8988T (cell line): ENCODE measurements at places on chromosomes 7 and 10.

DNA sequence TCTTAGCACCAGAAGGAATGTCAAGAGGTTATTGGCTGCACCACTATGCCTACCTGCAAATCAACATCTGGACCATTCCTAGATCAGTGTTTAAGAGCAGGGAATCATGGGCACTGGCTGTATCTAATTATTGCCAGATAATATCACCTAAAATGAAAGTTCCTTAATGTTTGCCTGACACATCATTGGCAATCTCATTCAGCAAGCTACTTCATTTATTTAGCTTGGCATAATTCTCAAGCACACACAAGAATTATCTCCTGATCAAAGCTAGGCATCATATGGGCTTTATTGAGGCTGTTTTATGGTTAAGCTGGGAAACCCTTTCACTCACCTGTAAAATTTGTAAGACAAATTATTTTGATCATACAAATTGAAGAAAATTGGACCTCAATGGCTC, 581.7 kb downstream of the INHBA start:
- DNase-seq, result no peak

- DNase-seq, result no peak
These were observed 92.5 kb downstream of the ATE1 start for GRCh38 chr10:121835376-121835775.

- peak; percentile 57 for DNase-seq
These were observed 121.6 kb upstream of the ZNF92 start for GRCh38 chr7:65251851-65252620.

- no peak for DNase-seq
These were observed 134.3 kb upstream of the MDFIC start for GRCh38 chr7:114787556-114787955.

DNA sequence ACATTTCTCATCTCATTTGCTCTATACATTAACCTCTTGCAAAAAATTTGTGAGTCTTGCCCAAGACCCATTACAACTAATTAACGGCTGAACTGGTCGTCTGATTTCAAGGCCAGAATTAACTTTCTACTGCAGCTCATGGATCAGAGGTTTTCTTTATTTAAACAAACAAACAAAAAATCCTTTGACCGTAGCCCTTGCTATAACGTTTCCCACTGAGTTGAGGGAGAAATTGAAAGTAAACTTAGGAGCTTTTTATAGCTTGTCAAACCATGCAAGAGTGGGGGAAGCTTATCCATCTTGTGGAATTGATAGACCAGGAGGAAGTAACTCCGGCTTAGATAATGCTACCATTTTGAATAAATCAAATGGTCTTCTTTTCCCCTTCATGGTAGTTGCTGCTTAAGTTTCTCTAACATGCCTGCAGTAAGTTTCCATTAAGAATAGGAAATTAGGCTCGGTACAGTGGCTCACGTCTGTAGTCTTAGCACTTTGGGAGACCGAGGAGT, 3.3 kb downstream of the SRGN start:
- no peak for DNase-seq

DNA sequence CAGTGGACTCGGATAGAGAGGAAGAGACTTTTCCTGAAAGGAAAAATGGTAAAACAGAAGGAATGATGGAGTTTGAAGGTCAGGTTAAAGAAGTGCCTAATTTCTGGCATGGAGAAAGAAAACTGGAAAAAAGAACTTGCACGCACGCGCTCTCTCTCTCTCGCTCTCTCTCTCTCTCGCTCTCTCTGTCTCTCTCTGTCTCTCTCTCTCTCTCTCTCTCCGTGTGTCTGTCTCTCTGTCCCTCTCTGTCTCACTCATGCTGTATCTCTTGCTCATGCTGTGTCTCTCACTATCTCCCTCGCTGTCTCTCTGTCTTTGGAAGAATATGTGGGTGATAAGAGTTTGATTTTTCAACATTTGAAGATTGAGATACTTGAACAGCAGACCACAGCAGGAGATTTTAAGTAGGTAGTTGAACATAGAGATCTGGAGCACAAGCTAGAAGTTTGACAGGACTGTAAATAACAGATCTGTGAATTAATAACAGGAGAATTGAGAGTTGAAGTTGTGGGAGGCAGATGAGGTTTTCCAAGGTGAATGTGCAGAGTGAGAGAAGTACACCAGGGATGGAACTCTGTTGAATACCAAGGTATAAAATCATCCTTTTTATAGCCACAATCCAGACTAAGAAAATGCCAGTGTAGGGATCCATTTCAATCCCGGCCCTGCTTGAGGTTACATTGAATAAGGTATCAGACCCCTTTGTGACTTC, 33.1 kb downstream of the ADD3 start:
- no peak for DNase-seq

- no peak for DNase-seq
These were observed 14.5 kb downstream of the PDGFA start for GRCh38 chr7:505171-505570.

DNA sequence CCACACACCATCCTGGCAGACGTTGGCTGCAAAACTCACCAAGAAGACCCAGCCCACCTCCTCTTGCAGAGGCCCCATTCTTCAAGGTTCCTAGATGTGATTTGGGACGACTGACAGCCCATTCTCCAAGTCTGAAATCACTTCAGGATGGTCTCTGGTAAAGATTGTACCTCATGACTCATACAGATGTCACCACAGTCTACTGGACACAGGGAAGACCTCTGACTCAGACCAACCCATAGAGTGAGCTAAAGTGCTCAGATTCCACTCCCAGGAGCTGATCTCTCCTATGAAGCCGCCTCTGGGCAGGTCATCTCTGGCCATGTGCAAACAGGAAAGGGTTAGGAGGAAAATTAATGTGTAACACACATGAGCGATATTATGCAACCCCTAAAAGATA, 102.4 kb upstream of the VWC2 start:
- DNase-seq, result no peak

DNA sequence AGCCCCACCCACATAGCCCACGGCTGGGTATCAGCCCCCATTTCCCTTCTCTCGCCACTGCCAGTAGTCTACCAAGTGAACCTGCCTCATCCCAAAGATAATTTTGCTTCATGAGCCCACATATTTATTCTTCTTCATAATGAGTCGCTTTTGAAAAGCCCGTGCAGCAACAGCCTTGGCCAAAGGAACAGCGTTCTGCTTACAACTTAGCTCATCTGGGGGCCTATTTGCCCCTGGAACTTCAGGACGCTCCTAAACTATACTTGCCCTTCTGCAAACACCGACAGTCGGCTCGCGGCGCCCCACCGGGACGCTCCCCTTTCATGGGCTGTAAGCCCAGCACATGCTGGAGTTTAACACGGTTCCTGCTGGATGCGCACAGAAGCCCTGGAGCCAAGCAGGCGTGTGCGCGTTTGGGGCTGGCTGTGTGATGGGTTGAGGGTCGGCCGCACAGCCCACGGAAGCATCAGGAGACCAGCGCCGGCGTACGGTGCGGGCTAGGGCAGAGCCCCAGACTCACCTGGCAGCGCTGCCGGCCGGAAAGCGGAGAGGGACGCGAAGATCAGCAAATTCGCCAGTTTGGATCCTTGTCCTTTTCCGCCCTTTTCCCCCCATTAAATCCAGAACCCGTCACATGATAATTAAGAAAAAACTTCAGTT, 370 bp downstream of the TMEM60 start:
- DNase-seq, result no peak

DNA sequence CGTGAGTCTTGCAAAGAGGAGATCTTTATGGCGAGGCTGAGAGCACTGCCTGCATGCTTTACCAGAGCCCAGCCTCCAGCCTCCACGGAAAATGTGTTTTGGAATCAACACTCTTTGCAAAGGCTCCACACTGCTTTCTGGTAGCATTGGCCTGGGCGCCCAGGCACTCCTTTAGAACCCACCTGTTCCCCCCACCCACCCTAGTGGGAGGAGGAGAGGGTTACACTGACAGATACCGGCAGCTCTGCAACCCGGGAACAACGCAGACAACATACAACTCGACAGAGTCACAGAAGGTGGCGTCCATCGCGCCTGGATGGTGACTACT, 5.5 kb upstream of the MNX1 start:
- DNase-seq, result no peak

DNA sequence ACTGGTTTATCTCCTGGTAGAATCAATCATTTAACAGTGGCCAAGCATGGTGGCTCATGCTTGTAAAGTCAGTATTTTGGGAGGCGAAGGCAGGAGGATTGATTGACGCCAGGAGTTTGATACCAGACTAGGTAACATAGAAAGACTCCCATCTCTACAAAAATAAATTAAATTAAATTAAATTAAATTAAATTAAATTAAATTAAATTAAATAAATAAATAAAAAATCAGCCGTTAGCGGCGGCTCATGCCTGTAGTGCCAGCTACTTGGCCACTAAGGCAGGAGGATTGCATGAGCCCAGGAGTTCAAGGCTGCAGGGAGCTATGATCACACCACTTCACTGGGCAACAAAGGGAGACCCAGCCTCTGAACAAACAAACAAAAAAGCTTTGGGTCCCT, 342.3 kb downstream of the LRRTM3 start:
- no peak for DNase-seq
